GDM1 (cell line): ENCODE measurements at places on chromosomes 16 and 17.

DNA sequence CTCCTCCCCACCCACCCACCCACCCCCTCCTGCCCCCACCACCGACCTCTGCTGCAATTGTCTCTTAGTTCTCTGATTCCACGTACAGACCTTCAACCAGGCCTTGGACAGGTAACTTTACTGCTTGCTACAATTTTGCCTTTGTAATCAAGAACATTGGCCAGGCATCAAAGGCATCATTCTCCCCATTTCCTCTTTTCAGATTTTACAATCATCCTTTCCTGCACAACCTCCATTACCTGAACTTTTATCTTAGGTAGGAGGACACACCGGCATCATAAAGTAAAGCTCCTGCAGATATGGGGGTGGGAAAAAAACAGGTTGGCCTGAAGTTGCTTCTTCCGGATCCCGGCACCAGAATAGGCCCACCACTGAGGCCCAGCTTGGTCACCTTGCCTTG lies 25.7 kb upstream of the SUPT4H1 start:
- no peak for DNase-seq

- DNase-seq = no peak
Observed at GRCh38 chr16:21598701-21599121, 666 bp upstream of the METTL9 start.

- peak; percentile 48 for DNase-seq
Observed at GRCh38 chr17:55576996-55577586, 65.8 kb upstream of the SMIM36 start.

DNA sequence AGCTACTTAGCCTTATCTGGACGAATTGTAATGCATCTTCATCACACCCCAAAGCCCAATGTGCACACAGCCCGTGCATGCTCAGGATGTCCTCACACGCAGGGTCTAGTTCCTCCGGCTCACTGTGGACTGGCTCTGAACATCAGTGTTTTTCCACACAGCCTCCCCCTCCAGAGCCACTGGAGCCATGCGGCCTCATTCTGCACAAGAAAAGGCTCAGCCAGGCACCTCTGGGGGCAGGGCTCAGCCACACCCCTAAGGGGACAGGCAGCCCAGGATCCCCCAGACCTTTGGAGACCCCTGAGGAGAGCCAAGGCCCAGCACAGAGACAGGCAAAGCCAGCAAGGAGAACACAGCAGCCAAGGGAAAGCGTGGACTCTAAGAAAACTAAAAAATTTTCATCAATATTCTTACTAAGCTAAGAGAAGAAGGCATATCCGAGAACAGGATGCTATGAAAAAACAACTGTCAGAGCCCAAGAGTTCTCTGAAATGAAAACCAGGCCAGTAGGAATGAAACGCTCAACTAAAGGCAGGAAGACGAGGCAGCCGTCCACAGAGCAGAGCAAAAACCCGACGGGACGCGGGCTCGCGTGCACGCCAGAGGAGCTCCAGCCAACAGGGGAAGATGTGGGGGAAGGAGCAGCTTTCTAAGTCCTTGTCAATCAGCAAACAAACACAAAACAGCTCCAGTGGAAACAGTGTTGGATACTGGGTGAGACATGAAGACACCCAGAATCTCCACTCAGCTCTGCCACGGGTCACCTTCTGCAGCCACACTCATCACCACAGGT lies 34.5 kb downstream of the MAP1LC3B start:
- DNase-seq = no peak

- no peak for DNase-seq
Observed at GRCh38 chr16:2358811-2359210, 18.3 kb upstream of the ABCA3 start.

- no peak for DNase-seq
Observed at GRCh38 chr17:28043741-28044140, 1.3 kb downstream of the NLK start.

GRCh38 chr16:3129137-3130131 lies 5.4 kb upstream of the ZNF213 start:
- DNase-seq = peak; percentile 83

DNA sequence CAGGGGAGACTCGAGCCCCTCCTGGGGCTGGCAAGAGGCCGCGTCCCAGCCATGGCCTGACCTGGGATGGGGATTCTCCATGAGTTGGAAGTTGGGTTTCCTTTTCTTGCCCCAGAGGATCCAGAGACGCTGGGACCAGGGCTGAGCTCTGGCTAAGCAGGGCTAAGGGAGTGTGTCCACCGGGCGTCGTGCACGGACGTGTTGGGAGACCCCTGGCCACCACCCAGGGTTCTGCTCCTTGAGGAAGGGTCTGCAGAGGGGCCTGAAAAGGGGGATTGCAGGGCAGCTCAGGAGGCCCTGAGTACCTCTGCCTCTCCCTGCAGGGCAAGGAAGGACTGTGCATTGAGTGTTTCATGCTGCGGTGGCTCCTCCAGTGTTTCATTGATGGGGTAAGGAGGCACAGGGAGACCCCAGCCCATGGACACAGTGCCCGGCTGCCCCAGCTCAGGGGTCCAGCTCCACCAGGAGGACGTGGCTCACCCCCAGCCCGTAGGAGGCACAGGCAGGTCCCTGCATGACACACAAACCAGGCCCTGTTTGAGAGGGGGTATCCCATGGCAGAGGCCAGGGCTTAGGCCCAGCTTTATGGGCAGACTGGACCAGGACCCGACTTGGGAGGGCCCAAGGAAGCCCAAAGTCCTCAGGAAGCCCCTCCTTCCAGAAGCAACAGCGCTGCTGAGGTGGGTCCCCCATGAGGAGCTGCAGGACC lies 47.5 kb downstream of the USP22 start:
- no peak for DNase-seq

DNA sequence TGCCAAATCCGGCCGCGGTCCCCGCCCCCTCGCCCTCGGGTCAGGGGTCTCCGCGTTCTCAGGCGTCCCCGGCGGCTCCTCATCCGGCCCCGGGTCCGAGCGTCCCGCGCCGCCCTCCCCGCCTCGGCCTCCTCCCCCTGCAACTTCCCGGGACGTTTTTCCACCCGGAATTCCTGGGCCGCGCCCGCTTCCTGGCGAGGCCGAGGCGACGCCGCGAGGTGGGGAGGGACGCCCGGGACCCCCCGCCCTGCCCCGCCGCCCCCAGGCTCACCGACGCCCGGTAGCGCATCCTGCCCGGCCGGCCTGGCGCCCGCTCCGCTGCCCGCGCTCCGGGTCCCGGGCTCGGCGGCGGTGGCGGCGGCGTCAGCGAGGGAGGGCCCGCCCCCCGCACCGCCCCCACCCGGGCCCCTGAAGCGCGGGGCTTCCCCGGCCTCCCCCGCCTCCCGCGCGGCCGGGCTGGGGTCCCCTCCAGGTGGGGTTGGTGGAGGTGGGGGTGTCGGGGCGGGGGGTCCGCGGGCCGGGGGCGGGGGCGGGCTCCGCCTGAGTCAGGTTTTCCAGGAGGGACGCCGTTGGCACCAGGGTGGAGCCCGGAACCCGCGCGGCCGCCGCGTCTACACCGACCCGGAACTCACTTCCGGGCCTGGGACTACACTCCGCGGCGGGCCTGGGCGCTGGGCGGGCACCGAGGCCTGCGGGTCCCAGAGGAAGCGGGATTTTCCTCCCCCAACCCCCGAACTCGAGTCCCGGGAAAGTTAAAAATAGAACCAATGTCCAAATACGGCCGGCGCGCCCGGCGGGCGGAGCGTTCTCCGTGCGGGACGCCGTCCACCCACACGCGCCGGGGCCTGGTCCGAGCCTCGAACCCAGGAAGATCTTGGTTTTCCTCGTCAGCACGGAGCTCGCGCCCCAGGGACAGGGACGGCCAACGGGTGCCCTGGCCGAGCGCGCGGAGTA lies 6.8 kb downstream of the MYO1C start:
- DNase-seq = no peak

DNA sequence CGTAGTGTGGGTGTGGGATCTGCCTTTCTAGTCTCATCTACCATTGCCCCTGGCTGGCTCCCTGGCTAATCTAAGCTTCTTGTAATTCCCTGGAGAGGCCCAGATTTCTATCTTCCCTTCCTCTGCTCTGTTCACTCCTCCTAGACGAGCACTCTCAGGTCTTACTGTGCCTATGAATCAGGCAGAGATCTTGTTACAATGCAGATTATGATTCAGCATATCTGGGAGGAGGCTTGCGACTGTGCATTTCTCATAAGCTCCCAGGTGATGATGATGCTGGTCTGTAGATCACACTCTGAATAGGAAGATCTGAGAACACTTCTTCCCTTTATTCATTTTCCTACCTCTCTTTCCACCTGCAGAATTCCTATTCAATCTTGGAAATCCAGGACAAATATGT lies 200.1 kb downstream of the CBLN1 start:
- no peak for DNase-seq

DNA sequence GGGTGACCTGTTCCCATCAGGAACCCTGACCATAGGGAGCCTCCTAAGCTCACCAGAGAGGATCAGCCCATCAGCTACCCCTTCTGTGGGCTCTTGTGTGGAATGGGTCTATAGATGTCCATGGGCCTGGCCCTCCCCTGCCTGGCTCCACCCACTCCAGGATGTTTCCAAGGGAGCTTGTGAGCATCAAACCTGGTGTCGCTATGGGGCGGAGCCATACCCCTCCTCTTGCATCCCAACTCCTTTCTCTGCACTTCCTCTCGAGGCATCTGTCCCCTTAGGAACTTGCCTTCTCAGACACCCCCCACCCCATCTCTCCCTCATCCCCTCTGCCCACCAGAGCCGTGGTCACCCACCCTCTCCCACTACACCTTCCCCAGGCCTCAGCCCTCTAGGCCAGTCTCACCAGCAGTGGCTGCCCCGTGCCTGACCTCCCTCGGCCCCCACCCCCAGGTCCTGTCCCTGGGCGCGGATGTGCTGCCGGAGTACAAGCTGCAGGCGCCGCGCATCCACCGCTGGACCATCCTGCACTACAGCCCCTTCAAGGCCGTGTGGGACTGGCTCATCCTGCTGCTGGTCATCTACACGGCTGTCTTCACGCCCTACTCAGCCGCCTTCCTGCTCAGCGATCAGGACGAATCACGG lies 10.4 kb downstream of the KCNH6 start:
- no peak for DNase-seq

DNA sequence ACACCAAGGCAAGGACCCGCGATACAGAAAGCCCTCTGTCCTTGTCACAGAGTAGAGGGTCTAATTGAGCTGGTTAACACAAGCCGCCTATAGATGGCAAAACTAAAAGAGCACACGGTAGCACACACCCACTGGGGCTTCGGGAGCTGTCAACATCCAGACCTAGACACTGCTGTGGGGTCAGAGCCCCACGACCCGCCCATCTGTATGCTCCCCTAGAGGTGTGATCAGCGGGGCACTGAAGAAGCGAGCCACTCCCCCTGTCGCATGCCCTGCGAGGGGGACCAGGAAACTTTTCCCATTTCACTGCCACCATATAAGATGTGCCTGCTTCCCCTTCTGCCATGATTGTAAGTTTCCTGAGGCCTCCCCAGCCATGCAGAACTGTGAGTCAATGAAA lies 1255.8 kb upstream of the CDH8 start:
- DNase-seq = no peak

DNA sequence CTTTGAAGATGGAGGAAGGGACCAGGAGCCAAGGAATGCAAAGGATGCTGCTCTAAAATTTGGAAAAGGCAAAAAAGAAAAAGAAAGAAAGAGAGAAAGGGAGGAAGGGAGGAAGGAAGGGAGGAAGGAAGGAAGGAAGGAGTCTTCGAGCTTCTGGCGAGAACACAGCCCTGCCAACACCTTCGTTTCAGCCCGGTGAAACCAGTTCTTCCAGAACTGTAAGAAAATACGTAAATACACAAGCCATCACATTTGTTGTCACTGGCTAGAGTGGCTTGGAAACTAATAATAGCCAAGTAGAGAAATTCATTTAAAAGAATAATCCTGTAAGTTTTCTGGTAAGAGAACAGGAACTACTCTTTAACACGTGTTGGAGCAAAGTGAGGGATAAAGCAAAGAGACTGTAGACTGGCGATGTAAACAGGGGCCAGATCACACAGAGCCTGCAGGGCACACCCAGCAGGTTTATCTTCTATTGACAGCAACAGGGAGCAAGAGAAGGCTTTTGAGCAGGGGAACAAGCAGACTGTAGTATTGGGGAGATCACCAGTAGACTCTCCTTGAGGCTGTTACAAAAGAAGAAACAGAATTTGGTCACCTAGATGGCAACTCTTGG lies 188.7 kb upstream of the MPHOSPH6 start:
- no peak for DNase-seq

- DNase-seq = no peak
Observed at GRCh38 chr17:67995570-67996263, 552 bp downstream of the C17orf58 start.

- no peak for DNase-seq
Observed at GRCh38 chr17:41519501-41520224, 973 bp upstream of the KRT15 start.

- DNase-seq = no peak
Observed at GRCh38 chr16:77596261-77596660, 126.1 kb upstream of the NUDT7 start.

DNA sequence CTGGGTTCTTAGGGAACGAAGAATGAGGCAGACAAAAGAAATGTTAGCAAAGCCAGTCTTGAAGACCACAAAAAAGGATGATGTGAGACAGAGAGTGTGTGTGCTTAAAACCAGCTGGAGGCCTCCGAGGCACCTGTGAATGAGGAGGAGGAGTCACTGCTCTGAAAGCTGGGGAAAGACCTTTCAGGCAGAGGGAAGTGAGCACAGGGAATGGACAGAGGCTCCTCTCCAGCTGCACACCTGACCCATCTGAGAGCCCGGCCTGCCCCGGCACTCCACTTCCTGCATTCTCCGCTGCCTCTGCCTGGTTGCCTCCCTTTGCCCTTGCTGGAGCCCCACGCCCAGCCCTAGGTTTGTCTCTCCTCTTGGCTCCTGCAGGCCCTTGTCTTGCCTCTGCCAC lies 55.2 kb upstream of the SREBF1 start:
- no peak for DNase-seq

- DNase-seq = no peak
Observed at GRCh38 chr16:85202631-85203461, 90.6 kb upstream of the CIBAR2 start.

GRCh38 chr16:74297145-74297665 lies 591 bp downstream of the PSMD7 start:
- no peak for DNase-seq

DNA sequence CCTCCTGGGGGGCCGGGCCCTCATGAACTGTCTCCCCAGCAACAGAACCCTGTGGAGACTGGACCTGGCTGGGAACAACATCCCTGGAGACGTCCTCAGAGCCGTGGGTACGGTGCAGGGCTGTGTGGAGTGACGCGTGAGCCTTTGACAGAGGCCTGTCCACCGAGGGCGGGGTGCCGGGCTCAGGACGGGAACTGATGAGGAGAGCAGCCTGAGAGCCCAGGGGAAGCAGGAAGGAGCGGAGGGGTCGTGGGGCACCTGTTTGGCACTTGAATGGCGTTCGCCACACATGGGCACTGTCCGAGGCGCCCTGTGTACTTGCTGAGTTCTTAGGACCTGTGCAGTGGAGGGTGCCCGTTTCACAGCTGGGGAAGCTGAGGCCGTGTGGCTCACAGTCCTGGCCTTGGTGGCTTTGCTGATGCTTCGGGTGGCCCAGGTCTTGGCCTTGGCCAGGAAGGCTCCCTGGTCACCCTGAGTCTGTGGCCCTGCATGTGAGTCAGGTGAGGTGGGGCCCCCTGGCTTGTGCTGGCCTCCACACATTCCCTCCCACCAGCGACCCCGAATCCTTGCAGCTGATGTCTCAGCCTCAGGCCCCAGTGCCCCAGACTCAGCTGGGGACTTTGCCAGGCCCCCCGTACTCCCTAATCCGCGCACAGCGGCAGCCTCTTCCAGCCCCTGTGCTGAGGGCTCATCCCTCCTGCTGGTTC lies 2.4 kb downstream of the LRRC45 start:
- DNase-seq = no peak

GRCh38 chr17:76176701-76177574 lies 35.9 kb upstream of the FOXJ1 start:
- no peak for DNase-seq
